Right cardiac atrium (tissue), 5 donors: ENCODE measurements at places on chromosomes 7 and 10. TPM values are rescaled to one million over a fixed set of nuclear protein-coding genes. Genes with fewer than 3 reads are reported as not detected.

The OPN1SW gene
- not detected for total RNA-seq

The DNAJC1 gene
- total RNA-seq = 13.9 TPM

The UFSP1 gene
- 3.5 TPM for total RNA-seq

The AGMO gene
- total RNA-seq = not detected

The STAMBPL1 gene
- 10.2 TPM for total RNA-seq

The PPP2R2D gene
- 37.0 TPM for total RNA-seq

The FKBP6 gene
- not detected for total RNA-seq

The AGR3 gene
- not detected for total RNA-seq

The ASB13 gene
- 20.6 TPM for total RNA-seq

The WAC gene
- total RNA-seq = 104 TPM

The TRIL gene
- total RNA-seq = 1.3 TPM

The TLX1 gene
- total RNA-seq = 1.0 TPM

The NRCAM gene
- total RNA-seq = 0.59 TPM

The AEBP1 gene
- total RNA-seq = 112 TPM

The PTN gene
- 11.1 TPM for total RNA-seq

The FAM13C gene
- 3.2 TPM for total RNA-seq

The SYT15B gene
- total RNA-seq = 1.0 TPM

The DDC gene
- total RNA-seq = not detected

The SLC26A4 gene
- total RNA-seq = 0.84 TPM

The EPO gene
- not detected for total RNA-seq

The NPSR1 gene
- total RNA-seq = not detected

The HSPA14 gene
- 7.4 TPM for total RNA-seq
